Muscle of back (tissue), 13 donors: ENCODE measurements at places on chromosomes 6 and 20. TPM values are rescaled to one million over a fixed set of nuclear protein-coding genes. Genes with fewer than 3 reads are reported as not detected.

Gene LTB
- 1.6 TPM for polyA plus RNA-seq

DNA sequence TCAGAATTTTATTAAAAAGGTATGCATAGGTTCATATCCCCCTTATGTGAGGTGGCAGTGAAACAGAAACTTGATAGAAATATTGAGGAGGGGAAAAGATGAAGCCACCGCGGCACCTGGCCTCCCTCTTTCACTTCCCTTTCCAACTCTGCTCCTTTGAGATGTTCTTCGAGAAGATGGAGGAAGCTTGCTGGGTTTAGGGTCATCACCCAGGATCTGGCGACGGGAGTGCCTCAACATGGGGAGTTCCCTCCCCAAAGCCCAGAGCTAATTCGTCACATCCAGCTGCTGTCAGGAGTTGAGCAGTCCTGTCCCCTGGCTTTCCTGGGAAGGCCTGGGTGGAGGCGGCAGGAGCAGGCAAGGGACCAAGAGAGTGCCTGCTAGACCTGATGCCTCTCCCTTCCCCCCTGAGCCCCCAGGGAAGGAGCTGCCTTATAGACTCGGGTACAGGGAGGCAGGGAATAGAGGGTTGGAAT, 29.1 kb downstream of the RREB1 start:
- no peak for DNase-seq

DNA sequence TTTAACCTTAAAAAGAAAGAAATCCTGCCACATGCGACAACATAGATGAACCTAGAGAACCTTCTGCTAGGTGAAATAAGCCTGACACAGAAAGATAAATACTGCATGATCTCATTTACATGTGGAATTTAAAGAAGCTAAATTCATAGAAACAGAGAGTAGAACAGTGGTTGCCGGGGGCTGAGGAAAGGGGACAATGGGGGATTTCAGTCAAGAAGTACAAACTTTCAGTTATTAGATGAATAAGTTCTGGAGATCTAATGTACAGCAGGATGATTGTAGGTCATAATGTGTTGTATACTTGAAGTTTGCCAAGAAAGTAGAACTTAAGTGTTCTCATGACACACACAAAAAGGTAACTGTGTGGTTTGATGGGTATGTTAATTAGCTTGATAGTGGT, 204.3 kb upstream of the PRSS16 start:
- no peak for DNase-seq

Gene CALHM4
- not detected for polyA plus RNA-seq

DNA sequence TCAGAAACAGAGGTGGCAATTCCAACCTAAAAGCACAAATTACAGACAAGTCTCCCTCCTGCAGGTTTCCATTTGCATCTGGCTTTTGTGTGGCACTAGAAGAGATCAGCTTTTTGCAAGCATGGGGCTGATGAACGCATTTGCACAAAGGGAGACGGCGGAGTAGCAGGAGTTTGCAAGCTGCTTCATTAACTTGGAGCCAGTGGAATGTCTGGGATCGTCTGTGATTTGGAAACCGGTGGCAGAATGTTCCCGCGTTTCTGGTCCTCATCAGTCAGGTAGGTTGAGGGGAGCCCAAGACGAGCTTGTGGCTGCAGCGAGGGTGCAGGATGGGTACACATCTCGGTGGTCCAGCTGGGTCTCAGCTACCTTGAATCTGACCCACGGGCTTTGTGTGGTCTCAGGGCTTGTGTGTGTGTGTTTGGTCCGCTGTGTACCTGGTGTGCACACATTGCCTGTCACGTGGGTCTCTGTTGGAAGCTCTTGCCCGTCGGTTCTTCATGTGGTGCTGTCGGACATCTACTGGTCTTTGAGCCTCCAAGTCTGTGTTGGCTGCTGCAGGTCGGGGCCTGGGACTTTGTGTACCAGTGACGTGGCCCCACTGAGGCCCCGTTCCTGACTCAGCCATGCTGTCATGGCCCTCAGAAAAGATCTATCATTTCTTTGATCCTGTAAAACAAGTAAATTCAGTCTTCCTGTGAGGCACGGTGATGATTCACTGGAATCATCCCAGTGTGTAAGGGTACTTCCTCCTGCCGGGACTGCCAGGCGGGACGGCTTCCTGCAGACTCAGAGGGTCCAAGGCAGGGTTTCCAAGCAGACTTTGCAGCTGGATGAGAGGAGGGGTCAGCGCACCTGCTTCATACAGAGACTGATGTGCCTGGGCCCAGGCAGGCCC, 12.4 kb upstream of the MYT1 start:
- DNase-seq, result no peak

GRCh38 chr6:143675946-143676345, 1.8 kb upstream of the PHACTR2 start:
- no peak for DNase-seq

DNA sequence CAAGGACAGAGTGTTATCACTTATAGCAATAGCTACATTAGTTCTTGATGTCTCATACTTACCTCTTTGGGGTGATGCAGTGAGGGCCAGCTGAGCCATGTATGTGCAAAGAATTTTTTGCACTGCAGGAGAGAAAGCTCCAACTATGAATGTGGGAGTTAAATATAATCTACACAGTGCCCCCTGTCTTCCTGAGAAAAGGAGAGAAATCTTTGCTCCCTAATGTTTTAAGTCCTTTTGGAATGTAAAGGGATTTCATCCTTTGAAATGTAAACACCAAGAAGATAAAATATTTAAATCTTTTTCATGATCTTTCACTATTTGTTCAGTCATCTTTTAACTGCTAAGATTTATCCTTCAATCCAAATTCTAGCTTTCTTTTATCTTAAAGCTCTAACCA, 822.1 kb downstream of the TENT5A start:
- DNase-seq, result no peak
